ENCODE measurements at places on chromosomes 12 and 14.

DNA sequence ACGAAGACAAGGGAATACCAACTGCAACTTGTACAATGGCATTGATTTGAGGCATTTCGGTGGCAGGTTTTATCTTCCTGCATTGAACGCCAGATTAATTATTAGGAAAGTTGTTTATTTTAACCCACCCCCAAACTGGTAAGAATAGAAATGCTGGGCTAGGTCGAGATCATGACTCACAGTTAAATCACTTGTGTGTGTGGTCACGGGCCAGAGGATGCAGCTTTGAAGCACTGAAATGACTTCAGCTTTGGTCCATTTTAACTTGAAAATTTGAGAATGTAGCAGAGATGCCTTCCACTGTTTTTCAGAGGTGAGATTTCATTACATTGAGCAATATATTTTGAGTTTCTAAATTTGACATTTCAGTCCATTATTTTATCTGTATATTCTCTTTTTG is 23.6 kb upstream of the KCNH3 start:
- no peak for DNase-seq

DNA sequence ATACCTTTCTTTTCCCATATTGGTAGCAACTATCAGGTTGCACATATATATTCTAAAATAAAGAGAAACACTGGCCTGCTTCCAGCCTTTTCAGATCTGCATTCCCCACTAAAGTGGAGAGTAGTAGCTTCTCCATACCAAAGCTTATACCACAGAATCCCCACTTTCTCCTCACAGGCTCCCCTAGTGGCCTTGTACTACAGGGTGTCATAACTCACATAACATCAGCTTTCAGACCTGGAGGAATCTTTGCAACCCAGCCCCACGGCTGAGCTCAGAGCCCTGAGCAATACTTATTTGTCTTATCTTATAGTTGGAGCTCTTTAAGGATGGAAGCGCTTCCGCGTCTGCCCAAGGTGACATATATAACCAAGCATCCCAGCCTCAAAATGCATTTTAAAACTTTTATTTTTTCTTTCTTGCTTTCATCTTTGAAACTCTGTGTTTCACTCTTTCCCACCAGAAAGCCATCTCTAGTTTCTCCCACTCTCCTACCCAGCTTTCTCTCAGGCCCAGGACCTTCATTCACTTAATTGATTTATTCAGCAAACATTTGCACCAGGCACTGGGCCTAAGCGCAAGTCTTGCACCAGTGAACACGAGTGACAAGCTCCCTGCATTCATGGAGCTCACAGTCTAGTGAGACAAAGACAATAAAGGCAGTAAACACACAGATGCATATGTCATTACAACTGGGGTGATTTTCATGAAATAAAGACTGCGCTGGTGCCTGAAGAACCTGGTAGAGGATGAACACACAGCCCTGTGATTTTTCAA is 254.7 kb downstream of the IPO8 start:
- no peak for DNase-seq

GRCh38 chr12:89514751-89515150 is 9.8 kb downstream of the GALNT4 start:
- no peak for DNase-seq

GRCh38 chr12:48671231-48671856 is 10.7 kb downstream of the KANSL2 start:
- DNase-seq: no peak

GRCh38 chr14:74946659-74947281 is 8.6 kb downstream of the PGF start:
- no peak for DNase-seq

DNA sequence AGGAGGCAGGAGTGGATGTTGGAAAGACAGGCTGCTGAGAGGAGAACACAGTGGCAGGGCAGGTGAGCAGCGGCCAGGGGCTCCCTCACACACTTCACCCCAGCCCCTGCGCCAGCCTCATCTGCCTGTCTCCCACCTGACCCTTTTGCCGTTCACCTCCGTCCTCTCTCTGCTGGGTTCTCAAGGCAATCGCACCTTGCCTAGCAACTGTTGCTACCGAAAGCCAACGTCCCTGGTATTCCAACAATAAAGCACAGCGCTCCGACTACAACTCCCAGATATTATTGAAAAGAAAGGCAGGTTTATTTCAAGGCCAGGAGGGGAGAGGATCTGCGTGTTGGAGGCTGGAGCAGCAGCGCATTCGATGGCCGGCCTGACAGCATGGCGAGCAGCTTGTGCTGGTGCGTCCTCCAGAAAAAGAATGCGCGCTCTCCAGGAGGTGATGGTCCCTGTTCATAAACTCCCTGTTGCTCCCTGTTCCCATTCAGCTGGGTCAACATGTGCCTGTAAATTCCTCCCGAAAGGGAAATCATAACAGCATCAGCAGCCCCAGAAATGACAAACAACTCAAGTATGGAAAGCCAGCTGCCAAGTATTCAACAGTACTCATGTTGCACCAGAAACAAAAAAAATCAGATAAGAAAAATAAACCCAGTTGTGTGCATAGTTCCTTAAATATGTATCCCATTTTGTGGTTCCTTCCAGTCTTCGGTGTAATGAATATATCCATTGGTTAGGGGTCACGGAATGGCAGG is 153.0 kb upstream of the DIO3 start:
- DNase-seq: no peak

DNA sequence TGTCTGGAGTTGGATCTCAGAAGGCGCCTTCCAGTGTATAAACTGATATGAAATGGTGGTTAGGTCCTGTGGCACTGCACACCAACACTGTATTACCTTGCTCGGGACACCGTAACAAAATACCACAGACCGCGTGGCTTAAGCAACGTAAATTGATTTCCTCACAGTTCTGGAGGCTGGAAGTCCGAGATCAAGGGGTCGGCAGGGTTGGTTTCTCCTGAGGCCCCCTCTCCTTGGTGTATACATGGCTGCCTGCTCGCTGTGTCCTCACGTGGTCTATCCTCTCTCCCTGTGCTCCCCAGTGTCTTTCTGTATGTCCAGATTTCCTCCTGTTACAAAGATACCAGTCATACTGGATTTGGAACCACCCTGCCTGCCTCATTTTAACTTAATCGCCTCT is 128.4 kb downstream of the FBXL14 start:
- no peak for DNase-seq

- DNase-seq: no peak
These were observed 89.0 kb downstream of the RFX4 start for GRCh38 chr12:106671840-106672239.

DNA sequence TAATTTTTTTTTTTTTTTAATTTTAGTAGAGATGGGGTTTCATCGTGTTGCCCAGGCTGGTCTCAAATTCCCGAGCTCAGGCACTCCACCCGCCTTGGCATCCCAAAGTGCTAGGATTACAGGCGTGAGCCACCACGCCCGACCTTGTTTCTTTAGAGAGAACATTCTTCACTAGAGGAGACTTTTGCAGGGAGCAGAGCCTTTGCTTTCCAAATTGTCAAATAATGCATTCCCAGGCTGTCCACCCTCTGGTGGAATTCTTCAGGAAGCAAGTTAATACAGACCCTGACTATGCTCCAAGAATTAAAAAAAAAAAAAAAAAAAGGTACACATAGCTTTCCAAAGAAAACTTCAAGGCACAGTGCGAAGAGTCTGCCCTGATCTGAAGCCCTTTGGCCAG is 6.8 kb downstream of the ALDH1L2 start:
- DNase-seq: no peak

DNA sequence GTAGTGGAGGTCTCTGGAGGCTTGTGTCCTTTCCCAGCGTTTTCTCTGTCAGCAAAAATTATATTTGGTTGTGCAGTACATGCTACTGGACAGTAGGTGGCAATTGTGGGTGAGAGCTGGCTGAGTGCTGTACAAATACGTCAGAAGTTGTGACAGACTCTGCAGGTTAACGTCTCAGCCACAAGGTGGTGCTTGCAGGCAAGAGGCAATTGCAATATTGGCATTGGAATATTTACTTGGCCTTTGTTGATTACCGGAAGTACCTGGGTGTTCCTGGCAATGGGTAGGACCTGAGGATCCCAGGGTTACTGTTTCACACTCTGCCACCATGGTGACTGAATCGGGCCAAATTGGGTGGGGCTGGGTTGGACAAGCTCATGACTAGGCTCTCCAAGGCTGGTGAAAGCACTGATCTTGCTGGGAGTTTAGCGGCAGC is 333.9 kb upstream of the LMO3 start:
- DNase-seq: peak; percentile 82

GRCh38 chr14:92685784-92686355 is 62.6 kb downstream of the LGMN start:
- DNase-seq: no peak

- peak; percentile 50 for DNase-seq
These were observed 91.2 kb upstream of the PARP11 start for GRCh38 chr12:3964439-3964838.

GRCh38 chr14:87241018-87241768 is 751.8 kb downstream of the GALC start:
- DNase-seq: no peak

- no peak for DNase-seq
These were observed 14.9 kb downstream of the TRMT61A start for GRCh38 chr14:103543721-103544387.

DNA sequence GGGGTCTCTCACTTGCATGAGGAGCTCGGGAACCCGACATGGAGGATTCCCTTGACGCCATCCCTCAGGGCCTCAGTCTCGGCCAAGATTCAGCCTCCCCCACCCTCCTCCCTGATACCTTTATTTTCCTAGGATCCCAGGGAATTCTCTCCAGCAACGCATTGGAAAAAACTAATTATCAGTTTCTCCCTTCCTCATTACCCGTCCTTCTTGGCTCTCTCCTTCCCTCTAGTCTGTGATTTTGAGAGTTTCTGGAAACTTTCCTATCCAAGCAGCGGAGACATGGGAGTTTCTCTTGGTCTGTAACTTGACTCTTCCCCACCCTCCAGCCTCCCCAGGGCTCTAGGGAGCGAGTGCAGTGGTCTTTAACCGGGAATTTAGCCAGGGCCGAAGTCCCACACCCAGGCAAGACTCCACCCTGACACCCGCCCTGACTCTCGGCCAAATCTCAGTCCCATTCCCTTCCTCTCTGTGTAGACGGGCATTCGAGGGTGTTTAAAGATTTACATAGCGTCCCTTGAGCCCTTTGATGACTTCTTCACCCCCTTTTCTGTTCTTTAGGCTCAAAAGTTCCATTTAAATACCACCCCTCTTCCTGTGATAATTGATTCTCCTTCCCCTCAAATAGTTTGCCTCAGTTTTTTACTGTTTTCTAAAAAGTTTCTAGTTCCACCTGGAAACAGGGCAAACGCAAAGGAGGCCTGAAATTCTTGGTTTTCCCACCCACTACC is 6.7 kb downstream of the HOXC5 start:
- no peak for DNase-seq

GRCh38 chr12:92068459-92068858 is 77.2 kb downstream of the BTG1 start:
- DNase-seq: no peak

- DNase-seq: no peak
These were observed 431.3 kb downstream of the NPAS3 start for GRCh38 chr14:33369972-33370371.

DNA sequence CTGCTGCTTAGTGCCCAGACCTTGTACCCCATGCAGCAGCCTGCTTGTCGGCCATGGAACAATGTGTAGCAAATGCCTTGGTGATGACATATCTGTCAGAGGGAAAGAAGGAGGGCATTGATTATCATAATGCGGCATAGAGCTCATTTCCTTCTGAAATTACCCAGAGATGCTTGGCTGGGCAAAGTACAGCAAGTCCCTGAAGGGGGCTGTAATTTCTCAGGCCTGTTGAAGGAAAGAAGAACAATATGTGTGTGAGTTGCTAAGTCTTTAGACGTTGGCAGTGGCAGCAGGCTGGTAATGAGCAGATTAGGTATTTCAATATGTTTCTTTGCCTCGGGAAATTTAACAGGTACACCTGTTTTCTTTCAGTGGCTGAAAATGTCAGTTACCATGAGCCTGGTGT is 128.6 kb downstream of the CRADD start:
- no peak for DNase-seq

- DNase-seq: no peak
These were observed 148.0 kb upstream of the PDE3A start for GRCh38 chr12:20220339-20220738.

DNA sequence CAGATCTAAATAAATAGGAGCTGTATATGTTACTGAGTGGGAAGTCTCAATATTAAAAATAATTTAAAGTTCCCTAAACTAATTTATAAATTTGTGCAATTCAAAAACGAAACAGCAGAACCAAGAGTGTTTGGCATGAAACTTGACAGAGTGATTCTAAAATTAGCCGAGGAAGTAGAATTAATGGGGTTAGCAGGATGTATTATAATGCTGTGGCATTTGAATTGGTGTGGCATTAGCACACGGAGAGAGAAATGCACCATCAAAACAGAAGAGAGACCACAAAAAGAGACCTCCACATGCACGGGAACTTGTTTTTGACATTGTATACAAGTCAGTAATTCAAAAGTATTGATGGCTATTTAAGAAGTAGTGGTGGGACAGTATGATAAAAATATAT is 366.0 kb upstream of the RGS6 start:
- no peak for DNase-seq

GRCh38 chr12:58413794-58414193 is 472.4 kb downstream of the ATP23 start:
- DNase-seq: no peak

GRCh38 chr14:68309616-68310015 is 483.3 kb downstream of the ZFP36L1 start:
- DNase-seq: no peak

DNA sequence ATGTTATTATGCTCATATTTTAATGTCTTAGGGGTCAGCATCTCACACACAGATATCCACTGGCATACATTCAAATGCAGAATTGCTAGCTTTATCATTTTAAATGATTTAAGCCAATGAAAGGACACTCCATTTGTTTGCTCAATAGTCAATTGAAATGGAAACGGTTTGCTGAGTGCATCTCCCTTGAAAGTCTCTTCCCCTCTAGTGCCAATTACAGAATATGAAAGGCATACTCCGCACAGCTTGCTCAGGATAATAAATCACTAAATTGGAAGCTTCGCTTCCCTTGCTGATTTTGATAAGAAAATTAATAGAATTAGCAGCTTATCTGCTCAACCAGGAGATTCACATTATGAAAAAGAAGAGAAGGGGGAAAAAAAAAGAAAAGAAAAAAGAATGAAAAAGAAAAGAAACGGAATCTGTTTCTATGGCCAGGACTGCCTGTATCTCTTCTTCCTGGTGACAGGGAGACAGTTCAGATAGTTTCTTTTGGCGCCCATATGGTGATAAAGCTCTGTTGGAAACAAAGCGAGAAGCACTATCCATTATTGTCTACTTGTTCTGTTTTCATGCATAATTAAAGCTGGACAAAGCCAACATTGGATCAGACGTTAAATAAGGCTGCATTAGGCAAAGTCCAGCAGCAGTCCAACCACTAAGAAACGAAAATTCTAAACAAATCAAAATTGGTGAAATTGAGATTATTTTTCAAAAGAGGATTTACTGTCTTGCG is 225.0 kb downstream of the GXYLT1 start:
- DNase-seq: no peak

GRCh38 chr12:57459750-57460467 is at the start of gene GLI1:
Gene GLI1 (plus strand): TSS chr12:57459785. CDS start chr12:57463692, 3,907 bp downstream.
- DNase-seq: no peak

GRCh38 chr12:57235728-57236131 is 6.2 kb downstream of the SHMT2 start:
- no peak for DNase-seq

GRCh38 chr14:38209572-38210557 is 2.2 kb downstream of the SSTR1 start:
- no peak for DNase-seq

GRCh38 chr12:9364224-9365176 is 156.3 kb upstream of the PZP start:
- peak; percentile 75 for DNase-seq

- no peak for DNase-seq
These were observed 6.9 kb downstream of the C12orf75 start for GRCh38 chr12:105337391-105337790.

GRCh38 chr14:55599250-55599879 is 19.4 kb downstream of the KTN1 start:
- DNase-seq: no peak

Data from iPS DF 19.7 (cell line).